Urothelium cell line (cell line): ENCODE measurements at places on chromosomes 1 and 21.
A peak's percentile ranks its signal among the peaks of the same experiment; 100 is the strongest.

- DNase-seq = no peak
Measured at GRCh38 chr1:65165269-65165993, 17.4 kb downstream of the AK4 start.

- no peak for DNase-seq
Measured at GRCh38 chr1:243930822-243931671, 81.0 kb upstream of the AKT3 start.

DNA sequence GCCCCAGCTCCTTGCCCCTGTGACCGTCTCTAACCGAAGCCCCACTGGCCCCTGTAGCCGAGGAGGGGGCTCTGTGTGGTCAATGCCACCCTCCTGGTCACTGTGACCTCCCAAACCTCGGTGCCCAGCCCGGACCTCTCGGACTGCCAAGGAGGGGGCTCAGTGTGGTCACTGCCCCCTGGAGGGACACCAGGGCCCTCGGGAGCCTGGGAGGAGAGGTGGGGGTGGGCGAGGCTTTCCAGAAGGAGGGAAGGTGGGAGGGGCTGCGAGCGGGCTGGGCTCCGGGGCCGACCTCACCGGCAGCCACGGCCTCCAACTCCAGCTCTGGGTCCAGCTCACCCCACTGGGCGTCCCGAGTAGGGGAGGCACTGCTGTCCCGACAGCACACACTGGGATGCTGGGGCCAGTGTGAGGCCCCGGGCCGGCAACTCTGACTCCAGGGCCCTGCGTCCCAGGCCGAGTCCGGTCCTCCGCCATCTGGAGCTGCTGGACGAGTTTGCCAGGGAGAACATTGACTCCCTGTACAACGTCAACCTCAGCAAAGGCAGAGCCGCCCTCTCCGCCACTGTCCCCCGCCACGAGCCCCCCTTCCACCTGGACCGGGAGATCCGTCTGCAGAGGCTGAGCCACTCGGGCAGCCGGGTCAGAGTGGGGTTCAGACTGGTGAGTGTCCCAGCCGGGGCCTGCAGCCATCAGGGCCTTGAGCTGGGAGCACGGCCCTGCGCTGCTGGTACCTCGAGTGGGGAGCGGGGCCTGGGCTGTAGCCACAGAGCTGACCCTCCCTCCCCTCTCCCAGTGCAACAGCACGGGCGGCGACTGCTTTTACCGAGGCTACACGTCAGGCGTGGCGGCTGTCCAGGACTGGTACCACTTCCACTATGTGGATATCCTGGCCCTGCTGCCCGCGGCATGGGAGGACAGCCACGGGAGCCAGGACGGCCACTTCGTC, 6.4 kb downstream of the SCNN1D start:
- DNase-seq = no peak

DNA sequence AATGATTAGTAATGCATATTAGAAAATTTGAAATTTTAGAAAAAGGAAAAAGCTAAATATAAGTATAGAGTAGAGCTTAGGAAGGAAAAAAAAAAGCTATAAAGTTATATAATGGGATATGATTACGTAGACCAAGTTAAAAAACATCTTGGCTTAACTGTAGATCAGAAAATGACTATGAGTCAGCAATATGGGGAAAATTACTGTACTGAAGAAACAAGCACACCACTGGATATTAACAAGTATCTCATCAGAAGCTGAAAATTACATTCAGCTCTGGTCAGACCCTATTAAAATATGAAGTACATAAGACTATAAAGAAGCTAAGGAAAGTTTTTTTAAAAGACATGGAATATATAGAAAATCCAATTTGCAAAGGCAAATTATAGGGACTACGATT, 19.5 kb downstream of the DNAJC8 start:
- DNase-seq = no peak

- peak; percentile 64 for DNase-seq
Measured at GRCh38 chr1:167555971-167556714, 2.6 kb upstream of the CREG1 start.

DNA sequence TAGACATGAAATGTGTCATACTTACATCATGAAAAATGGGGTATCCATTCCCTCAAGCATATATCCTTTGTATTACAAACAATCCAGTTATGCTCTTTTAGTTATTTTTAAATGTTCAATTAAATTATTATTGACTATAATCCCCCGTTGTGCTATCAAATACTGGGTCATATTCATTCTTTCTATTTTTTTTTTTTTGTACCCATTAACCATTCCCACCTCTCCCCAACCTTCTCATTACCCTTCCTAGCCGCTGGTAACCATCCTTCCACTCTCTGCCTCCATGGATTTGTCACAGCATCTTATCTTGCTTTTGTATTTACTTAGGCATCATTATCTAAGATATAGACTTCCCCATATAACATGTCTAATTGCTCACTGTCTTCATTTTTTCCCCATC, 15.8 kb downstream of the ATG4C start:
- no peak for DNase-seq

- peak; percentile 78 for DNase-seq
Measured at GRCh38 chr1:47738560-47739182, 258.5 kb downstream of the TRABD2B start.

DNA sequence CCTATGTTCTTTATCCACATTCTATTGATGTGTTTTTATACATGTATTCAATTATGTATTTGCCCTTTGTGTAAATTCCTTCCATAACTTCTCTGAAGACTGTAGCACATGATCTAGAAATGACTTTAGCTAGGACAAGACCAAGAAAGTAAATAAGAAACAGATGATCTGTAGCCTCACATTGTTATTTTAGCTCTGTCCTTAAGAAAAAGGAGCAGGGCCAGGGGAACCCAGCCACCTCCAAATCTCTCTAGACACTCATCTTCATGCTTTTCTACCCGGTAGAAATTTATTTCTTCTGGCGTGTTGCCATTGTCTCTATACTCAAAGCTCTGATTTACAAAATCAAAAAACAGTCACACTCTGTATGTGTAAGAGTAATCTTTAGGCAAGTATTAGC, 27.1 kb downstream of the CDC7 start:
- no peak for DNase-seq

DNA sequence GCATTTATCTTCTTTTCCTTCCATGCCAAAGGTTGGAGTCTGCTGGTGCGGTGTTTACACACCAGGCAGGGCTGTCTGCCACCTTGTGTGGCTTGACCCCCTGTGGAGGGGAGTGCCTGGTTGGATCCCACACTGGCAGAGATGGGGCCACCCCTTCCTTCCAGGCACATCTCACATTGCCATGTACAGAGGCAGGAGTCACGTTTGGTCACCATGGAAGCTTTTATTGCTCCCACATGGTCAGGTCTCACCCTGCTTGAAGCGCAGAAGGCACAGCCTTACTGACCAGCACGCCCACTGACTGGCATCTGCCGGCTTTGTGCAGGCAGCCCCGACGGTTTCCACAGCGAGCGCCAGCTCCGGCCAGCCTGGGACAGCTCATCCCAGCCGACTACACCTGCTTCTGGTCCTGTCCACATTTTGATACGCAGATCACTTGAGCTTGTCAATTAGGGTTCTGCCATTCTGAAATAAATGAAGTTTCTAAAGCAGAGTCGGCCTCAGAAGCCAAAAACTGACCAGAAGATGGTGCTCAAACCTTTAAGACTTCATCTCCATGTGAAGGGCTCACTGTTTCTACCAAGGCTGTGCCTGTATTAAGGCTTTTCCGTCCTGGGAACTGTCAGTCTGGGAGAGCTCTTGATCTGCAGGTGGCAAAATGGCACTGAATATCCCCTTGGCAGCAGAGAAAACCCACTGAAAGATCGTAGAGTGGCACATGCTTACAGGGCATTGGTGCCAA, 35.6 kb upstream of the EPHA8 start:
- DNase-seq = no peak

GRCh38 chr1:168360151-168361021, 79.7 kb downstream of the TBX19 start:
- no peak for DNase-seq

DNA sequence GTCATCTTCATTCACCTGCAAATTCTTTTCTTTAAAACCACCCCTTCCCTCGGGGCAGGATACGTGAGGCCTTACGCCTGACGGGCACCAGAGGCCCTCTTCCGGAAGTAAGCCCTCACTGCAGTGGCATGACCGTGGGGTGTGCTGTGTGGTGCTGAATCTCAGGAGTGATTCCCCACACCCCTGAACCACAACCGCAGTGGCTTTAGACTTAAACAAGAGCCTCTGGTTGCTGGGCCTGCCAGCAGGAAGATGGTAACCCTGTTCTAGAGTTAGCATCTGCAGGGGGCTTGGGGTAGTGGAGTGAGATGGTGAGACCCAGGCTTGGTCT, 12.1 kb downstream of the BSND start:
- DNase-seq = no peak

DNA sequence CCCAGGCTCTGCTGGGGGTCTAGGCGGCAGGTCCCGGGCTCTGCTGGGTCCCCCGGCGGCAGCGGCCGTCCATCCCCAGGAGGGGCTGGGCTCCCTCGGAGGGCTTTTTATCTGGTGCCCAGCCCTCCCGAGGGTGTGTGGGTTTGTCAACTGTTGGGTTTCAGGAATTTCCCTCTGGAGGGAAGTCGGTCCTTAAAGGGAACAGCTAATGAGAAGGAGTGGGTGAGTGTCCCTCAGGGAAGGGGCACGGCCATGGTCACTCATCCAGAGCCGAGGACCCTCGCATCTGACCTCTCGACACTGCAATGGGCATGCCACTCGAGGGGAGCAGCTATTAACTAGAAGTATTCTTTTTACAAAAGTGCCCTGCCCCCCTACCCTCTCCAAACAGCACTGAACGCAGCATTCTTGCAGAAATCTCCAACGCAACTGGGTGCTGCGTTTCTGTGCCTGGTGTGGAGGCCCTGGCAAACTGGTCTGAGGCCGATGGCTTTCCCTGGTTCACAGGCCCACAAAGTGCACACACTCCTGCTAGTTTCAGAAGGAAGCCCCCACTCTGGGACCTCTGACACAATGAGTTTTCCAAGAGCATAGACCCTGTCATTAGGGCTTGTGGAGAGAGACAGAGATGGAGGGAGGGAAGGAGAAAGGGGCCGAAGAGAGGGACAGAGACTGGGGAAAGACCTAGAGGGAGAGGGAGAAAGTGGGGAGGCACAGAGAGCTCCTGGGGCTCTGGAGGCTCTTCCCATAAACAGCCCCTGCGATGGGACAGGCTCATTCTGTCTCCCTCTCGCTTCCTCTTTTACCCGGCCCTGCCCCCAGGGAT, 1.0 kb upstream of the TSPEAR start:
- DNase-seq = no peak

- DNase-seq = no peak
Measured at GRCh38 chr21:44803651-44804050, 2.0 kb upstream of the UBE2G2 start.

- no peak for DNase-seq
Measured at GRCh38 chr1:197390856-197391255, 122.8 kb downstream of the CRB1 start.

- no peak for DNase-seq
Measured at GRCh38 chr1:199396456-199396855, 631.1 kb upstream of the NR5A2 start.

GRCh38 chr1:206679738-206680211, 4.9 kb upstream of the MAPKAPK2 start:
- DNase-seq = no peak

- no peak for DNase-seq
Measured at GRCh38 chr1:230549625-230550024, 92.7 kb upstream of the COG2 start.

DNA sequence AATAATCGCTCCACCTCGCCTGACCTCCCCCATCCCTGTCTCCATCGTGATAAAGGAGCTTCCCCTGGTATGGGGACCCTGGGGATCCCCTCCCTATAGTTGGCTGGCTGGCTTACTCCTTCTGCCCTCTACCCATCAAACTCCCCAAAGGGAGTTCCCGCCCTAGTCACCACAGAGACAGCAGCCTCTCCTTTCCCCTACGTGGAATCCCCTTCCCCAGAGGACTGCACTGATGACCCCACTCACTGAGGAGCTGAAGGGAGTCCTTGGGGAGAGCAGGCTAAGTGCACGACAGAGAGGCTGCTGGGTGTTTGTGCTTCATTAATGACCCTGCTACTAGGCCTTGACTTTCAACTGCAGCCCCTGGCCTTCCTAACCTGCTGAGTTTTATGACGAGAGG, 1.9 kb downstream of the CADM3 start:
- no peak for DNase-seq

GRCh38 chr21:46141767-46142581, 13.4 kb downstream of the FTCD start:
- DNase-seq = no peak

DNA sequence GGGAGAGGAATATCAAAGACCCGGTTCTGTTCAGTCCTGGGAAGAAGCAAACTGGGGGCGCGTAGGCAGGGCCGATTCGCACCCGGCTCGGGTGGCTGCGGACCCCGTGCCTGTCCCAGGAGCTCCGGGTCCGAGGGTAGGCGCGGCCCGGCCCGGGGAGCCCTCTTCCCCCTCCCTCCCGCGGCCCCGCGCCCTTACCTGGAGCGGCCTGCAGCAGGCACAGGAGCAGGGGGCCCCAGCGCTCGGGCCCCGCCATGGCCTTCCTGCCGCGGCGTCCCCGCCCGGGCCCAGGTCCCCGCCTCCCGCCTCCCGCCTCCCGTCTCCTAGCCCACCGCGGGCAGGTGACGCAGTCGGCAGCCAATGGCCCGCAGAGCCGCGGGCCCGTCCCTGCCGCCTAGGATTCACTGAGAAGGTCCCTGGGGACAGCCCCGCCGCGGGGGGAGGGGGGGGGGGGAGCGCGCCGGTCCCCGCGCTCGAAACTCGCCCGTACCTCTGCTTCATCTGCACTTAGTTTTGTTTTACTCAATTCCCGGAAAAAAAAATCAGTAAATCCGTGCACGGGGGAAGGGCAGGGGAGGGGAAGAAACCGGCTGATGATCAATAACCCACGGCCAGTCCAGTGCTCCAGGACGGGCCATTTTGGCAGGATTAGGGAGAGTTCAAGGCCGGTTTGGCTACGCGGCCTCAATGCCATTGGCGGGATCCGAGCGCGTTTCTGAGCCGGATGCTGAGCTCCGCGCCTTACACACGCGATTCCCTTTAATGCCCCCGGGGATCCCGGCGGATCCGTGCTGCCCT, at the start of gene IFNLR1:
Gene IFNLR1, minus strand, starts transcription at position 297 of the 798 bp plus-strand sequence. Its CDS starts 41 bp downstream, at position 256.
- DNase-seq = peak; percentile 78

DNA sequence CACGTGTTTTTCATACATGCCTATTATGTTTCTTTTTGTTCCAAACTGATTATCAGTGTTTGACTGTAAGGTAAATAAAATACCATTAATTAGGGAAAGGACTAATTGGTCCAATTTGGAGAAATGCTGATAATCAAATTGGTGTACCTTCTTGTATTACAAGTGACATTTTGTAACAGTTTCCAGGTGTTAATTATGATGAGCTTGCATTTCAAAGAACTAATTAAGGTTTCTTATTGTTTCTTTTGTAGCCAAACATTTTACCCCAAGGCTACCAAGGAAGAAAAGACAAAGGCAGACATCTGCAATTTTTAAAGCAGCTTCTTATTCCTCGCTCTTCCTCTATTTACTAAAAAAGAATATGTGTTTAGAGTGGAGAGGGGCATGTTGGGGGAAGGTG, 88.7 kb upstream of the GRIK1 start:
- no peak for DNase-seq

- no peak for DNase-seq
Measured at GRCh38 chr21:44893948-44894656, 20.6 kb upstream of the PTTG1IP start.
